NCI-H1930 (cell line): ENCODE measurements at places on chromosomes 4 and X.

DNA sequence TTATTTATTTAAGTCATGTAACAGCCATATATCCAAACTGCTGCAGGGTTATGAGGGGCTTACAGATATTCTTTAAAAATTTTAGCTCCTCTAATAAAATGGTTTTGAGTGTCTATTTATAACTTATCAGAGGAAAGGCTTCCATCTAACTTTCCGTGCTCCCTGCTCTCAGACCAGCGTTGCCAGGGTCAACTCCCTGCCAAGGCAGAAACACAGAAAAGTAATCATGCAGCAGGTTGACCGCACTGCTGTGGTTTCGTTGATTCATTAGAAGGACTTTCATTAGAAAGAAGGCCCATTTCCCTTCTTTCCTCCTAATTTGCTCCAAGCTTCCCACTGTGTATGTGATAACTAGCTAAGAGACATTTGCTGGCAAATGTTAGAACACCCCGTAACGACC, 33.9 kb downstream of the BCLAF3 start:
- DNase-seq = no peak

DNA sequence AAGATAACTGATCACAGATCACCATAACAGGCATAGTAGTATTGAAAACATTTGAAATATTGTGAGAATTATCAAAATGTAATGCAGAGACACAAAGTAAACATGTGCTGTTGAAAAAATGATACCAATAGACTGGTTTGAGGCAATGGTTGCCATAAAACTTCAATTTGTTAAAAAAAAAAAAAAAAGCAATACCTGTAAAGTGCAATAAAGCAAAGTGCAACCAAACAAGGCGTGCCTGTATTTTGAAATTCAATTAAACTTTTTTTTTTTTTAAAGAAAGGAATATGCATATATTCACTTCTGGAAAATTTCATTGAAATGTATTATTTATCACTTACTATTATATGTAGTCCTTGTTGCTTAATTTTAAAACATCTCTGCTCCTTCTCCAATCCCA, 27.7 kb downstream of the TMEM154 start:
- DNase-seq = no peak

DNA sequence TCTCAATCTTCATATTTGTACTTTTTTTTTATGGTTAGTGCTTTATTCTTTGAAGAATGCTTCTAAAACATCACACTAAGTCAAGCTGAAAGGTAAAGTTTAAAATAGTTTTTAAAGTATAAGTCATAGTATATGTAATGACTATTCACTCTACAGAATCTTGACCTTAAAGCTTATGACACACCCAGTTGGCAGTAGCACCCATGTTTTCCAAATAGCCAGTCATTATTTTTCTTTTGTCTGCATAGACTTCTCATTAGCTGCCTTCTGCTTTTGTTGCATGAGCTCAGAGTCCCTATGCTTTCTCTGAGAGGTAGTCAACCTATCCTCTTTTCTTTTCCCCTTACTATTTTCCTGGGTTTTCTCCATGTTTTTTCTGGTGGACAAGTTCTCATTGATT, 231.5 kb downstream of the PCDH18 start:
- no peak for DNase-seq

DNA sequence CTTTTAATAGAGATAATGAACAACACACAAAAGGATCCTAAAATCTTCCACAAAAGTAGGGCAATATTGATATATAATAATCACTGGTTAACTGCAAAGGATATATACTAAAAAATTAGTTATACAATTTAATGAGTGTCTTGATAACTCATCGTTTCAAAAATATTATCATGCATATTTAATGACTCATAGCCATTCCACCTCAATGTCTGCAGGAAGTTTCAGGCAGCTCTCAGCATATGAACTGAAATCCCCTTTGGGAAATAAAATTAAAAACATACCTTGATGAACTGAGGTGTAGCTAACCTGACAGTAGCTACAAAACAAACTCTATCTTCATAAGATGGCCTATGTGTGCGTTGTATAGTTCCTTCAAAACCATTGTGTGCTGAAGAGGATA, 62.9 kb downstream of the TMEM165 start:
- no peak for DNase-seq

GRCh38 chr4:113049421-113050370, at the start of gene ANK2:
Gene ANK2, plus strand, starts transcription at chr4:113049653. Its CDS starts 76 bp downstream, at chr4:113049729.
- peak; percentile 22 for DNase-seq
